Activated CD8-positive, alpha-beta memory T cell treated with anti-CD3 and anti-CD28 coated beads for 1 hour (primary cell): ENCODE measurements at places on chromosomes 6 and 20.

DNA sequence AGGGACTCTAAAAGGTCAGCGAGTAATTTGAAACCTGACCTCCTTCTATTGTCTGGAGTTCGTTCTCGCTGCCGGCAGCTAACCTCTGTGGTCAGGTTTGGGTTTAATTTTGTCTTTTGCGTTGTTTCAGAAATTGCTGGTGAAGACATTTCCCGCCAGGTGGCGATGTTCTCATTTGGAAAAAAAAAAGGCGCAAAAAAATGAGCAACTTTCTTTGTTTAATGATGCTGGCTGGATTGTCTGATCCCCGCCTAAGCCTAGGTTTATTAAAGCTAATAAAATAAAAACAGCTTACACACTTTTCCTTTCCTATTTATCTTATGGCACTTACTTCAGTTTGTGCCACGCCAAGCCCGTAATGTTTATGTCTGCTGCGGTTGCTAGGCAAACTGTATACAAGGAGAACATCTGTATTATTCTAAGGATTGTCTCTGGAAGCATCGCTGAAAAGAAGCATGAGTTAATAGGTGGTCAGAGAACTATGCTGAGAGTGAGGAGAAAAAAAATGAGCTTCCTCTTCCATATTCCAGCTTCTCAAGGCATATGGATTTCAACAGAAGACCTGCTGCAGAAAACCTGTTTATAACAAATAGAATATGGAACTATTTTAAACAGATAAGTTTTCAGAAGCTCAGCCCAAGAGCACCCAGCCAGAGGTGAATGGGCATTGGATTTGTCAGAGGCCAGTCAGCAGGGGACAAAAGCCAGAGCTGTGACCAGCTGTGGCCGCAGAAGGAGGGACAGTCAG, 205.7 kb downstream of the DOK5 start:
- no peak for DNase-seq

- DNase-seq, result no peak
Observed at GRCh38 chr6:40353197-40353966, 233.8 kb downstream of the LRFN2 start.

- no peak for DNase-seq
Observed at GRCh38 chr6:44527583-44528369, 140.3 kb downstream of the CDC5L start.

GRCh38 chr6:80333342-80333741, 226.9 kb downstream of the BCKDHB start:
- no peak for DNase-seq

GRCh38 chr6:107611094-107611810, 121.3 kb downstream of the SOBP start:
- no peak for DNase-seq

- DNase-seq, result no peak
Observed at GRCh38 chr6:85394853-85395538, 54.9 kb upstream of the NT5E start.

DNA sequence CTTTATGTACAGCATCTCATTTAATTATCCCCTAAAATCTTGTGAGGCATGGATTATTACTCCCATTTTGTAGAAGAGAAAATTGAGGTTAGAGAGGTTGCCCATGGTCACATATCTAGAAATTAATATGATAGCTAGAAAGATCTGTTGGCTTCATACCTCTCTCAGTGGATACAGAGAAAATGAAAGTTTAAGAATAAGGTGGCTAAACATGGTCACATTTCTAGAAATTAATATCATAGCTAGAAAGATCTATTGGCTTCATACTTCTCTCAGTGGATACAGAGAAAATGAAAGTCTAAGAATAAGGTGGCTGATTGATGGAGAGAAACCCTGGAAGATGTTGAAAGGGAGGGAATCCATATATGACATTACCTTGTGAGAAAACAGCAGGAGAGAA, 260.7 kb upstream of the MAN1A1 start:
- DNase-seq, result no peak

DNA sequence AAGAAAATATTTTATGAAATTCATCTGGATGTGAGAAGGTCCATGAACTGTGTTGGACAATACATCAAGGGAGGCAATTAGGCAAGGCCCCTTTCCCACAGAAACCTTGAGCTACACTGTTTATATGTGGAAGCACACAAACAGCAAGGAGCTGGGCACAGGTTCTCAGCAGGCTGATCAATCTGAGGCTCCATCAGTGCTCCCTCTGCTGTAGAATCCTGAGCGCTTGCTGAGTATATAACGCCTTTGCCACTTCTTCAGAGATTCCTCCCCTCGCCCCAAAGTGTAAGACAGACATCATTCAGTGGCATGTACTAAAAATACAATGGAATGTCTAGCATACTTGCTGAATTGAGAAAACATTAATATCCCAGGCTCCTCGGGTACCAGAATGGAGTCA, 146.9 kb downstream of the PRKN start:
- DNase-seq, result no peak

GRCh38 chr20:890666-891057, 25.5 kb downstream of the ANGPT4 start:
- DNase-seq, result no peak

DNA sequence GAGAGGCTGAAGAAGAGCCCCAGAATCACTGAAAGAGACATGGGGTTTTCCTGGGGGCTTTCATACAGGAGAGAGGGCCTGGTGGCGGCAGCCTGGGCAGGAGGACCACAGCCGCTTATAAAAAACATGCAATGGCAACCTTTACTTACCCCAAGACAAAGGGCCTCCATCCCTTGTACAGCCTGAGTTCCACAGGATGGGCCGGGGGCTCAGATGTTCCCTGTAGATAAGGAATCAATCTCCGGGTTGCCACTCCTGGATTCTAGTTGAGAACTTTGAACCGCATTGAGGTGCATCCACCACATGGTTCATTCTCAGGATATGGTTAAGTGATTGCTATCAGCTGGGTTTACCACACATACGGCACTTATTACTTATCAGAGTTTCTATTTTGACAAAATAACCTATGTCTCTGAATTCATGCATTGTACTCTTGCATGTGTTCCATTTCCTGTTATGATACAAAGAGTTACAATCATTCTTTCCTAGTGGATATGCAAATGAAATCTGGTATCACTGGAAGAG, 677.6 kb downstream of the KIF16B start:
- no peak for DNase-seq

DNA sequence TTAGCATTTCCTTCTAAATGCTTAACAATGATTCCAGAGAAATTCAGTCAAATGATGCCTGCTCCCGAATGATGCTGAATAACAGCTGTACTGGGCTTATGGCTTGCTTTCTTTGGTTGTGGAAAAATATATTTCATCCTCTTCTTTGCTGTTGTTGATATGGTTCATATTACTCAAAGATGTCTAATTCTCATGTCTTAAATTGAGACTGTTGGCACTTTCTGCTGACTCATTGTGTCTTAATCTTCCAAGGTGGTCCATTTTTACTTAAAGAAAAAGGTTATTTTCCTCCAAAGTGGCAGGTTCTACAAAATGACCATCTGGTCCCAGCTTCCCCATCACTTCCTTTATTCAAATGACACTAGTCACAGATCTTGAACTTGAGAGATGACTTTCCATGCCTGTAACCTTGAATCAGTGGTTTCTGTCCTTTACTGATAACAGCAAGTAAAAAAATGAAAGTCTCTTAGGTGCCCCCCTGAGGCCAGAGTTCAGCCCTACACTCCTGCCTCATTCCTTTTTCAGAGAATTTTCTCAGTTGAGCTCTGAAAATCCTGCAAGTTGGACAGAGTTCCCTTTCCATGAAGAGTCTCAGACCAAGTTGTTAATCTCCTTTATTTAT, 6.9 kb downstream of the SNAP25 start:
- DNase-seq, result no peak

- DNase-seq, result no peak
Observed at GRCh38 chr20:51497542-51498467, 44.7 kb downstream of the NFATC2 start.

- DNase-seq, result no peak
Observed at GRCh38 chr20:62728028-62728780, 19.6 kb downstream of the NTSR1 start.

DNA sequence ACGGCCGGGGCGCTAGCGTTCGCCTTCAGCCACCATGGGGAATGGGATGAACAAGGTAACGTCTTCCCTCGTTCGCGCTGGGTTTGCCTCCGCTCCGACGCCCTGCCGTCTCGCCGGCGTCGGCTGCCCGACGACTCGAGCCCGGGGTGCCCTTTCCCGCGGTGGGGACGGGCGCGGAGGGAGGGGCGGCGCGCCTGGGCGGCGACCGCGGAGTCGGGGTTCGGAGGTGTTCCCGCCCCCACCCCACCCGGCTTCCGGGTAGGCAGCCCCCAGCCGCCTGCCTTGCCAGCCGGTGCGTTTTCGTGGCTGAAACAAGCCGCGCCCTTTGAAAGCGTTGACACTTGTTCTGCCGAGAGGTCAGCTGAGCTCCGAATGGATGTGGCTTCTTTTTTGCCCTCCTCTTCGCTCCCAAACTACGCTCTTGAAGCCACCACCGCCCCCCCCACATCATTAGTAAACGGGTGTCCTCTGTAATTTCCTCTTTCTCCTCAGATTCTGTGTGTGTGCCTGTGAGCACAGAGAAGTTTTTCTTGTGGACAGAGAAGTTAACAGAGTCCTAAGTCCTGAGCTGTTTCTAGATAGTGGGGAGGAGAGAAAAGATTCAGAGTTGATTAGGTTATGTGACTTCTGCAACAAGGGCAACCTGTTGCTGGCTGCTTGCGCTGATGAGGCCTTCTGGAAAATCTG, 362 bp downstream of the DUSP22 start:
- DNase-seq, result peak; percentile 65

DNA sequence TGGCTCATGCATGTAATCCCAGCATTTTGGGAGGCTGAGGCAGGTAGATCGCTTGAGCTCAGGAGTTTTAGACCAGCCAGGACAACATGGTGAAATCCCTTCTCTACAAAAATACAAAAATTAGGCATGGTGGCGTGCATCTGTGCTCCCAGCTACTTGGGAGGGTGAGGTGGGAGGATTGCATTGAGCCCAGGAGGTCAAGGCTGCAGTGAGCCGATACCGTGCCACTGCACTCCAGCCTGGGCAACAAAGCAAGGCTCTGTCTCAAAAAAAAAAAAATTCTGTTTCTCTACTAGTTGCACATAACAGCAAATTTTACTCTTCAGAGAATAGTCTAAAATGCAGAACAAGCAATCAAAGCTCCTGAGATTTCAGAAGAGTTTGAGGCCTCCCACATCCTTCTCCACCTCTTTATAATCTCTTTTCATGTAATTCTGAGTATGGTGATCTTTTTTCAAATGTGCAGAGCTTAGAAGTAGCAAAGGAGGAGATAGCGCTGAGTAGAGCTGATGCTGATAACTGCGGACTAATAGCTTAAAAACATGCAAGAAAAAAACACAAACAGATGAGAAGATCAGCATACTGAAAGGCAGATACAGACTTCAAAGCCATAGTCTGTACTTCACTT, 23.3 kb downstream of the LRRN4 start:
- DNase-seq, result no peak

GRCh38 chr6:44989391-44989790, 338.7 kb upstream of the RUNX2 start:
- no peak for DNase-seq

DNA sequence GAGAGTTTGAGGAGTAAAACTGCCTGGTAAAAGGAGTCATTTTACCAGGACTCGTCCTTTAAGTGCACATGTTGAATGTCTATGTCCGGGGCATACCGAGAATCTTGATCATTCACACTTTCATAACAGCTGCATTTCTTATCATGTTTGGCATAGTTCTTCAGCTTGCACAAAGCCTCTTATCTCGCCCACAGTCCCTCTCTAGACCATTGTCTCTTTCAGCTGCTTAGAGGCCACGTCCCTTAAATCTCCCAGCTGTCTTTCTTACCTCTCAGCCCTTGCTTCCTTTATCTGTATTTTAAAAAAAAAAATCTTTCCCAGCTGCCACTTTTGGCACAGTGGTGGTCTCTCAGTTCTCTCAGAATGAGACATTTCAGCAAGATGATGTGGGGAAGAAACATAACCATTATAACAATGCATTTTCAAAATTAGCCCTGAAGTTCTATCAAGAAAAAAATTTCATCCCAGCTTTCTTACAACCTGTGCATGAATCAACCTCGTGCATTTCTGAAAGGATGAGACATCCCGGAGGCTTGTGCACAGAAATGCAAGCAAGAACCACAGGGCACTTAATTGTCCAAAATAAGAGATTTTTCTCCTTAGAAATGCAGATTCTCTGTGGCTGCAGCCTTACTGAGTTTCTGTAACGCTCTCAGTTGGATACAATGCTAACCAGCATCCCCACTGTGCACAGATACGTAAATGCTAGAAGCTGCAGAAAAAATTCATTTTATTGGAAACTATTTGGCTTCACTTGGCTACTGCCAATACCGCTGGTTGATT, 24.2 kb downstream of the RBM24 start:
- DNase-seq, result no peak

DNA sequence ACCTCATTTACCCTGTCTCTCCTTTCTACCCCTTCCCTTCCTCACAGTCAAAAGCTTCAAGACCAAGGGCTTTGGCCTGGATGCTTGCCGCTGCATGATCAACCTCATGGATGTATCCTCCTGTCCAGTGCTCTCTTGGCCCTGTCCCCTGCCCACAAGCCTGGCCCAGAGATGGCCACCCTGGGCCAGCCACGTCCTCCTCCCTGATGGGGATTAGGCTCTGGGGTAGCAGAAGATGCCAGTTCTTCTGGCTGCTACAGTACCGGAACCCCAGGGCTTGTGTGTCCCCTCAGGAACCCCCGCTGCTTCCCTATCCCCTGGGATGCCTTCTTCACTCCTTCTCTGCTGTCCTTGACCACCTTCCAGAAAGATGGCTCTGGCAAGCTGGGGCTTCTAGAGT, 22.3 kb downstream of the CAPN11 start:
- DNase-seq, result no peak

DNA sequence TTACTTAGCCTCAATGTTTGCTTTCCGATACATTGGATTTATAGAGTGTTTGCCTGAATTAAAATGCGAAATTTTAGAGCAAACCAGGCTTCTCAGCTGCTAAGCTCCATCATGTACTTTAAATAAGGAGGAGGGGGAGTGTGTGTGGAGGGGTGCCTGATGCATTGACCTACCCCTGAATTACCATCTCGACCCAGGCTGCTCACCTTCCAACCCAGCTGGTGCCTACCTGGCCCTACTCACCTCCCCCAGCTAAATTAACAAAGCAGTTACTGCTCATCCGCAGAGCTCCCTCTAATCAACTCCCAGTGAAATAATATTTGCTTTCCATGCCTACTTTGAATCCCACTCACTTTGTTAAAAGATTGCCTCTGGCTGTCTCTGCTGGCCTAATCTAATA, 544.5 kb downstream of the MAFB start:
- DNase-seq, result no peak

GRCh38 chr6:127019828-127020227, 98.6 kb upstream of the RSPO3 start:
- DNase-seq, result no peak

DNA sequence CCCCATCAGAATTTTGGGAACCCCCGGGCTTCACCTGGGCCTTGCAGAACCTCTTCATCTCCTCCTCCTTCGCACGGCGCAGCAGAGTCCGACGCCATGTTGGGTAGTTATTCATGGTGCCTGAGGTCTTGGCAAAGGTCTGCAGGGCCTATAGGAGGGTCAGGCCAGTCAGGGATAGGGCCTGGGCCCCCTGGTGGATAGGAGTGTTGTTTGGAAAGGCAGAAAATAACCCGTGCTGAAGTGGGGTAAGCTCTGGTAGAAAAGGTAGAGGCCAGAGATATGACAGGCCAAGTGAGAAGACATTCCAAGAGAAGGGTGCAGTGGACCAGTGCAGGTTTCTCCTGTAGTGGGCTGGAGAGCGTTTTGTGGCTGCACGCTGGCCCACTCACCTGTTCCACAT, 4.9 kb downstream of the SMPD2 start:
- DNase-seq, result no peak
